Umbilical cord (tissue), 2 donors: ENCODE measurements at places on chromosomes 4 and X. TPM values are rescaled to one million over a fixed set of nuclear protein-coding genes. Genes with fewer than 3 reads are reported as not detected.

DNA sequence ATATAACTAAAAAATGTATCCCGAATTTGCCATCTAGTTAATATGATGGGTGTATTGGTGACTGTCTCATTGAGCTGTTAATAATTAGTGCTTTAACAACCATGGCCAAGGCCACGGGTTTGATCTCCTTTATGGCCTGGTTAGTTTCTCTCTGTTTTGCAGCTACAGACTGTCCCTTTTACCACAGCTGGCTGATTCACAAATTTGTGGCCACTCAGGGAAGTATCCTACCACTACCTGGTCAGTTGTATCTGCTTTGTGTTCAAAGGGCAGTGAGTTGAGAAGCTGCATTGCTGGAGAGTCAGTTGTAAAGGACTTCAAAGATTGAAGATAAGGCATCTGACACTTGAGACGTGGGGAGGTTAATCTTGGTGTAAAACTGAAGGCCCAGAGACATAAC, 219.1 kb upstream of the BMP3 start:
- DNase-seq, result no peak

ARX gene
- total RNA-seq, result not detected

DNA sequence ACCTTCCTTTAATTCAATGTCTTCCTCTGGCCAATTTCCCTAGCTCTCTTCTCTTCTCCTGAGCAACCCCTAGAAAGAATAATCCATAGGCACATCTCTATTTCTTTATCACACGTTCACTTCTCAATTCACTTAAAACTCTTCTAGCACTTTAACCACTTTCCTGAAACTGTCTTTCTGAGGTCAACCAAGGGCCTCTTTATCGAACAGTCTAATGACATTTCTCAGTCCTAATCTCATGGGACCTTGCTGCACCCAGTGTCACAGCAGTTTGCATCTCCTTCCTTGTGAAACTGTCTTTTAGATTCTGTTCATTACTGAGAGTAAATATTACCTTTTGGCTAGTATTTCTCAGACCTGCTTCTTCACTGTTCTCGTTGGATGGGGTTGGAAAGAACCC, 285.3 kb upstream of the RASGEF1B start:
- no peak for DNase-seq

GRCh38 chrX:4670606-4671005, 957.2 kb upstream of the PRKX start:
- DNase-seq, result no peak

GRCh38 chrX:150893936-150894335, 4.5 kb downstream of the CD99L2 start:
- no peak for DNase-seq

MAGEA9B gene
- total RNA-seq, result not detected

- DNase-seq, result no peak
These were observed 77.1 kb upstream of the RXFP1 start for GRCh38 chr4:158444621-158445020.

DNA sequence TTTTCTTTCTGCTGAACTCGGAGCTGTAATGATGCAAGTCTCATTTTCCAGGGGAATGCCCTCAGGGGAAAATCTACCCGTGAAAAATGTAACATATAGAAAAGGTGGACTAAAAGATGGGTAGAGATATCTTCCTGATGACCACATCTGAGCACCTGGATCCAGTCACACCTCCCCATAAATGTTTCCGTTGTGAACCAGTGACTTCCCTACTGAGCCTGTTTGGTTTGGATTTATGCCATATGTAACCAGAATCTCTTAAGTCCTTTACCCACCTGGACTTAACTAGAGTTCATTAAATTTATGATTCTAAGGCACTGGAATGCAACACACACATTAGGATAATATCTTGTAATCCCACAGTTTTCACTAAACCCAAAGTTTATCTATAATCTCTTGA, 171.1 kb downstream of the ZNF330 start:
- no peak for DNase-seq

- no peak for DNase-seq
These were observed 10.0 kb downstream of the CCNQ start for GRCh38 chrX:153588782-153589446.

- DNase-seq, result no peak
These were observed 12.6 kb downstream of the SHOX start for GRCh38 chrX:643241-643595.

EGFL6 gene
- 95.3 TPM for total RNA-seq

GRCh38 chr4:173909294-173909693, 374.2 kb downstream of the FBXO8 start:
- DNase-seq, result no peak

CCDC160 gene
- not detected for total RNA-seq

- peak; percentile 52 for DNase-seq
These were observed 24.9 kb upstream of the DCHS2 start for GRCh38 chr4:154516318-154517029.

ING2 gene
- 9.9 TPM for total RNA-seq

- DNase-seq, result no peak
These were observed 102.3 kb downstream of the AGTR2 start for GRCh38 chrX:116272861-116273260.

GRCh38 chrX:119424999-119425398, 25.9 kb downstream of the SLC25A43 start:
- no peak for DNase-seq

DNA sequence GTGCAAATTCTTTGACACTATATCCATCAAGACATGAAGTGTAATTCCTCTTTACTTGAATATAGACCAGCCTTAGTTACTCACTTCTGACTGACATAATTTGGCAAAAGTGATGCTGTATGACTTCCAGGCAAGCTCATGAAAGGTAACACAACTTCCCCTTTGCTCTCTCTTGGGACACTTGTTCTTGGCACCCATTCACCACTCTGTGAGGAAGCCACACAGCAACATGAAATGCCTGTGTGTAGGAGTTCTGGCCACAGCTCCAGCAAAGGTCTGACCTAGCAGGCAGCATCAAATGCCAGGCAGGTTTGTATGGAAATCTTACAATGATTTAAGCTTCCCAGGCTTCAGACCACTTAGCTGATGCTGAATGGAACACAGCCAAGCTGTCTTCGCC, 280.3 kb downstream of the PDHA2 start:
- no peak for DNase-seq

SPRY1 gene
- 28.2 TPM for total RNA-seq

CUL4B gene
- 36.8 TPM for total RNA-seq

- no peak for DNase-seq
These were observed at the start of gene SLC38A5 for GRCh38 chrX:48470110-48470832. SLC38A5 (minus strand) TSS chrX:48470260; CDS start chrX:48467924, 2,336 bp downstream.

DNA sequence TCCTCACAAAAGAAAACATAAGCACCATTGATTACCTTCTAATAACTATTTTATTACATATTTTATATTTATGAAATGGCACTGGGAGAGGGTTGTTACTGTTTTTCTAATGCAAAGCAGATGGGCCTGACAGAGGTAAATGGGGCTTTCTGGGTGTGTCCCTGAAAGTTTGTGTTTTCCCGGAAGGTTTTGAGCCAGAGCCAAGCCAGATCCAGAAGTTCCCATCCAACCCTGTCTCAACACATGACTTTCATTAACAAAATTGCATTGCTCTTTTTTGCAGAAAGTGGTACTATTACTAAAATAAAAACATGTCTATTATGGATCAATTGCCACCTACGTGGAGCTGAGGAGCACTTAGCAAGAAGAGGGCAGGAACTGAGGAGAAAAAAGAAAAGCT, 181.3 kb downstream of the RAB28 start:
- no peak for DNase-seq

DMRTC1B gene
- total RNA-seq, result 6.3 TPM

DNA sequence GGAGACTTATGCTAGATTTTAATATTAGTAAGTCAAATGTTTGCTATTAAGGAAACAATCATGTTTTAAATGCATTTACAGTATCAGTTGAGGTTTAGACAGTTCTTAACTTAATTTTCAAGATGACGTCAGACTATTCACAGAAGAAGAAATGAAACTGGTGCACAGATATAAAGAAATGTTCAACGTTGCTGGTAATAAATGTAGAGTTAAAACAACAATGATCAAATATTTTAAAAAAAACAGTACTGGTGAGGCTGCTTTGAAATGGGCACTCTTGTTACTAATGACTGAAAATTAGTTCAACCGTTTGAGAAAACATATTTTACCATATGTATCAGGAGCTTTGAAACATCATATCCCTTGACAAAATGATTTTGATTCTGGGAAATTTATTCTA, 44.2 kb downstream of the ABHD18 start:
- DNase-seq, result no peak

DNA sequence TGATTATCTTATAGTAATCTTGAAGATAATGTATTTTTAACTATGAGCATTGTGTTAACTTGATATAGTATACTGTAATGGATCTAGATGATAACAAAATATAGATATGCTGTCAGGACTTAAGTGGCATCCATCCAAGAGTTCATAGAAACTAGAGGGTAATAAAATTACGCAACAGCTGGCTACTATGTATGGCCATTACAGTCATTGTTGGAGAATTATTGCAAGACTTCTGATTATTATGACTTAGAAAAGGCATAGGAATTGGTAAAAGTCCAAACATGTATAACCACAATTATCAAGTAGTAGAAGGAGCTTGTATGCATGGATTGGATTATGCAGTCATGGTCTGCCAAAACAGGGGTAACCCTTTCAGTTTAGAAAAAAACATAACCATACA, 9.5 kb downstream of the OGT start:
- DNase-seq, result no peak

GRCh38 chrX:24890677-24891076, 125.1 kb downstream of the ARX start:
- no peak for DNase-seq

GRCh38 chr4:61994036-61994435, 793.9 kb downstream of the ADGRL3 start:
- DNase-seq, result no peak

UGT2B7 gene
- 4.8 TPM for total RNA-seq

DNA sequence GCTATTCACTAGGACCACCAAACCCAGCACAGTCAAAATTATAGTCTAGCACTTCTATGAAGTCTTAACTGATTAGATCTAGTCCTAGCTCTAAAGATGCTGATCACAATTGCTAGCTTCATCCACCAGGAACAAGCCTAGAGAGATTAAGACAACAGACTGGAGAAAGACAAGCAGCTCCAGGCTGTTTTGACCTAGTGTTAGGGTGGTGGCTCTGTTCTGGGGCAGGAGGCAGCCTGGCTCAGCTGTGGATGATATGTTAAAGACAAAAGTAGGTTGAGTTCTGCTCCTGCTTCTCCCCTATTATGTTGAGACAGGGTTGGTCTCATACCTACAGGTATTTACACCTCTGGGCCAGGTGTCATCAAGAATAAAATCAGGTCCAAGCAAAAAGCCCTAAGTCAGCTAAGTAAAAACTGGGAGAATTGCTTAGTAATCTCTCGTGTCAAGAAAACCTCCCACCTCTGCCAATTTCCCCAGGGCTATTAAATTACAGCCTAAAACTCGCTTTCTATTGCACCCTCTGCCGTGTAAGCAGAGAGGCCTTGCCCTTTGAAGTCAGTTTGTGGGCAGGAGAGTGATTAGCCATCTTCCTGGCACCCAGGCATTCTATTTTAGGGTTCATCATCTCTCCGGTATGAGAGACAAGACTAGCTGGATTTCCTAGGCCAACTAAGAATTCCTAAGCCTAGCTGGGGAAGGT, 39.9 kb downstream of the RAB40AL start:
- DNase-seq, result no peak

PAGE5 gene
- not detected for total RNA-seq

DNA sequence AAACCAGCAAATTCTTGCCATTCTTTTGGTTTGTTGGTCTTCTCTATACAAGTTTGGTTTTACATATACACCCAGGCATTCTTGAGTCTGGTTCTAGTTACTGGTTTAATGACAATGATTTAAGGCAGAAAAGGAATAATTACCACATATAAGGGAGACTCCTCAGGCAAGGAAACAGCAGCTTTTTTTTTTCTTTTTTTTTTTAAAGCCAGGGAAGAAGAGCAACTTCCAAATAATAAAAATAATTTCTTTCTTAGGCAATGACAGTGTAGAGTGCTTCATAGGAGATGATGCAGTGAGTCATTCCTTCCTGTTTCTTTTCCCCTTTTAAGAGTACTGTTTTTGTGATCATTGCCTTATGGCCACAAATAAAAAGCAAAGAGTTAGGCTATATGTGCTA, 289.7 kb downstream of the DKK2 start:
- no peak for DNase-seq

DNA sequence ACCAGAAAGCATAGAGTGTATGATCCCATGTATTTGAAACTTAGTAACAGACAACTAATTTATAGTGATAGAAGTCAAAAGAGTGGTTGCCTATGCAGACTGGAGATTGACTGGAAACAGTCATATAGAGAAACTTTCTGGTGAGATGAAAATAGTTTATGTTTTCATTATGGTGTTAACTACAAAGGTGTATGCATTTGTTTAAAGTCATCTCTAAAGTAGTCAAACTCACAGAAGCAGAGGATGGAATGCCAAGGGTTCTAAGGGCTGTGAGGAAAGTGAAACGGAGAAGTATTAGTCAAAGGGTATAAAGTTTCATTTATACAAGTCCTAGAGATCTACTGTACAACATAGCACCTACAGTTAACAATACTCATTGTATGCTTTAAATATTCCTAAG, 45.8 kb downstream of the ENOX2 start:
- no peak for DNase-seq

ADGRG2 gene
- total RNA-seq, result 1.9 TPM

GRCh38 chr4:185778307-185778706, 33.7 kb downstream of the SORBS2 start:
- peak; percentile 60 for DNase-seq

DNA sequence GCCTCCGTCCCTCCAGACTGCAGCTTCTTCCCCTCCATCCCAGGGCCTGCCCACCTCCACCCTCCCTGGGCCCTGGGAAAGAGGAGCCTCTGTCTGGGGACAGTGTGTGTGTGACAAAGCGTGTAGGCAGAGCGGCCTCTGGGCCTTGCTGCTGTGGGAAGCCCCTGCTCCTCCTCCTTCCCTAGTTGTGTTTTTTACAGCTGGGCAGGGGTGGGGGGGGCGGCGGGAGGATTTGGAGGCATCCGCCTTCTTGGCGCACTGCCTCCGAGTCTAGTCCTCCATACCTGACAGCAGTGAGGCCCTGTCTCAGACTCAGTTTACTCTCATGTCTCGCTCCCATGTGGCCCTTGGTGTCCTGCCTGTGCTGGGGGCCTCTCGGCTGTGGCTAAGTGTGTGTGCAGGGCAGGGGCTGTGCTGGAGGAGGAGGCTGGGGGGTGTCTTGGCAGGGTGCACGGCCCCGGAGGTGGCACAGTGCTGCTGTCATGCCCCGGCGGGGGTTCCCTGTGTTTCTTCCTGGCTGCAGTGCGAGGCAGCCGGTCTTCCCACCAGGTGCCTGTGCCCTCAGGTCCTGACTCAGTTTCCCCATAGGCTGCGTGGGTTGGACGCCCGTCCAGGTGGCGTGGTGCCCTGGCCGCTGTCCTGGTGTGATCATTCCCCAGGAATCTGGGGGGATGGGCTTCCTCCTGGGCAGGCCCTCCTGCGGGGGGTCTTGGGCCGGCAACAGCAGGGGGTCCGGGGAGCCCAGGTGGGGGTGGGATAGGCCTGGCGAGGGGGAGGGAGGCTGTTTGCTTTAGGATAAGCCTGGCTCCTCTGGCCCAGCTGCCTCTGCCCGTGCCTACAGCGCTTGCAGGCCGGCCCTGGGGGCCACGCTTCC, 7.0 kb downstream of the FGFRL1 start:
- peak; percentile 34 for DNase-seq

- DNase-seq, result peak; percentile 1
These were observed 37.4 kb upstream of the STS start for GRCh38 chrX:7109838-7110793.

GRCh38 chr4:98653890-98654867, 4.2 kb downstream of the TSPAN5 start:
- no peak for DNase-seq

DYNLT3 gene
- 46.5 TPM for total RNA-seq
